H1 (cell line): ENCODE measurements at places on chromosomes 1 and 21. TPM values are rescaled to one million over a fixed set of nuclear protein-coding genes. Genes with fewer than 3 reads are reported as not detected.

The SLC6A9 gene
- 20.2 and 34.5 TPM in 2 replicates for polyA plus RNA-seq

The PIGR gene
- not detected in 2 replicates for polyA plus RNA-seq

The ADAMTS5 gene
- 0.14 and 0.20 TPM in 2 replicates for polyA plus RNA-seq

DNA sequence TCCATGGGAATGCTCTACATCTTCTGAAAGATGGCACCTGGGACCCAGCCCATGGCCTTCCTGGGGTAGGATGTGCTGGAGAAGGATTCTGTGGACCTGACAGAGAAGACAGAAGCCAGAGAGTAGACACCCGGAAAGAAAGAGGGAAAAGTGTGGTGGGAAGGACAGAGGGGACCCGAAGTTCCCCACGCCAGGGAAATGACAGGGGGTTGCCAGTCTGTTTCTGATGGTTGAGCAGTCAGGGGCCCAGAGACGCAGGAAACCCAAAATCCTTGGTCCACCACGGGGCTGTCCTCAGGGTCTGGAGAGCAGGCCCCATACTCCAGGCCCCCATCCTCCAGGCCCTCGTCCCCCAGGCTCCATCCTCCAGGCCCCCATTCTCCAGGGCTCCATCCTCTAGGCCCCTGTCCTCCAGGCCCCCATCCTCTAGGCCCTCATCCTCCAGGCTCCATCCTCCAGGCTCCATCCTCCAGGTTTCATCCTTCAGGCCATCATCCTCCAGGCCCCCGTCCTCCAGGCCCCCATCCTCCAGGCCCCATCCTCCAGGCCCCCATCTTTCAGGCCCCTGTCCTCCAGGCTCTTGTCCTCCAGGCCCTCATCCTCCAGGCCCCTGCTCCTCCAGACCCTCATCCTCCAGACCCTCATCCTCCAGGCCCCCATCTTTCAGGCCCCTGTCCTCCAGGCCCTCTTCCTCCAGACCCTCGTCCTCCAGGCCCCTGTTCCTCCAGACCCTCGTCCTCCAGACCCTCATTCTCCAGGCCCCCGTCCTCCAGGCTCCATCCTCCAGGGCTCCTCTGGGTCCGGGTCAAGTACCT is 1.0 kb upstream of the TFF2 start:
- DNase-seq = no peak

DNA sequence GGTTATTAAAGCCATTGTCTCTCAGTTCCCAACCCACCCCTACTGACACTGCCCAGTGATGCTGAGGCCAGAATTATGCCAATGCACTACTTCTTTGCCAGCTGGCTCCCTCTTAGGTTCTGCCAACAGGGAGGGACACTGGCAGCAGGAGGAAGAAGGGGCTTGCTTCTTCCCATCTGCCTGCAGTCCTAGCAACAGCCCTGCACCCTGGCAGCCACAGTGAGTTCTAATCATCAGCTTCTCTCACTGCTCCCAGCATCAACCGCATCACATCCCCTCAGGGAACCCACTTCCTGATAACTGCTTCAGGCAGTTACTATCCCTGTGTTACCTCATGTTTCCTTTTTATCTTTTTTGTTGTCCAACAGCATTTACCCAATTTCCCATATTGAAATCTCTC is 86.2 kb downstream of the UBR4 start:
- DNase-seq = no peak
